ENCODE measurements at places on chromosomes 16 and 17.

- no peak for DNase-seq
Observed at GRCh38 chr16:57993438-57993837, 7.0 kb downstream of the ZNF319 start.

DNA sequence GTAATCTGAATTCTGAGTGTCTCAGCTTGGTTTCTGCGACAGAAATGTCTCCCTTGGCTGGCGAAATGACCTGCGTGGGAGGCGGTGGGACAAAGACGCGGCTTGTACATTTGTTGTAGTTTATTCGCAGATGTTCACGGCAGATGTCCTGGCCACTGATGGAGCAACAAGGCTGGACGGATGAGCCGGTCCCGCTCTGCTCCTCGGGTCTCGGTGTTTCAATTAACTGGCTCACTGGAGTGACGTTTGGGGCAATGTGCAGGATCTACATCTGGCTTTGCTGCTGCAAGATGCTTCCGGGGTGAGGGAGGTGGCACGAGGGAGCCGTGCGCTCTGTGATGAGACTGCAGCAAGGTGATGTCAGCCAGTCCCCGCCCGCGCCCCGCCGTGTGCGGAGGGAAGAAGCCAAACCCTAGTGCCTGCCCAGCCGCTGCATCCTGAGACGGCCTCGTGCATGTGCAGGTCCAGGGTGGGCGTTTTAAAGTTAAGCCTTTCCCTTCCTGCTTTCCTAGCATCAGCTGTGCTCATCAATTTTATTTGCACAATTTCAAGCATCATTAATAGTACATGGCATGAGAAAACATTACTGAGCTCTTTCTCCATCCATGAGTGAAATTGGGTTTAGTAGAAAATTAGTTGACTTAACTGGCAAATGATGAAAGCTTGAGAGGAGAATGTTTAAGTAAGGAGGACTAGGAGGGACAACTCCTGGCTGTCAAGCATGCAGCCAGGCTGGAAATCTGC is 44.4 kb downstream of the MGAT5B start:
- DNase-seq: no peak

DNA sequence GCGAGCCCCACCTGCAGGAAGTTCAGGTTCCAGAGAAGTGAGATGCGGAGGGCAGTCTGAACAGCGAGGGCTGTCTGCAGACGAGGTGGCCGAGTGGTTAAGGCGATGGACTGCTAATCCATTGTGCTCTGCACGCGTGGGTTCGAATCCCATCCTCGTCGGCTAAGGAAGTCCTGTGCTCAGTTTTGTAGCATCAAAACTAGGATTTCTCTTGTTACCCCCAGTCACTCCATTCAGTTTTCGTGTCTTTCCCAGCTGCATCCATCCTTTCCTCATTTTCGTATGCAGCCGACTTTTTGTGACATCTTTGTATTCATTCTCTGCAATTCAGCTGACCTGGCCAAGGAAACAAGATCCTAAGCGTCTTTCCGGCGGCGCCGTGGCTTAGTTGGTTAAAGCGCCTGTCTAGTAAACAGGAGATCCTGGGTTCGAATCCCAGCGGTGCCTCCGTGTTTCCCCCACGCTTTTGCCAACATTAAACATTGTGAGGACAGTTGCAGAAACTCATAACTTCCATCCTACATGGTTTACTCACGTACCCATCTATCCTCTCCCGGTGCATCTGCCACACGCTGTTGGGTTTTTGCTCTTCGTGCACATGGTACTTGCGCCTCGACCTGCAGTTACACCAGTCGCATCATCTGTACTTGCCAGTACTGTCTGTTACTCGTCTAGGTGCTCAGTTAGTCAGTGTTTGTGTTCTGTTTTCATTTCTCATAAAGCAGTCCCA is 3.0 kb downstream of the BORCS6 start:
- DNase-seq: peak; percentile 88

- peak; percentile 21 for DNase-seq
Observed at GRCh38 chr17:2025220-2025621, at the start of gene RTN4RL1. TSS of gene RTN4RL1 (minus strand) at chr17:2025334. CDS start at chr17:2024865, 469 bp downstream.

DNA sequence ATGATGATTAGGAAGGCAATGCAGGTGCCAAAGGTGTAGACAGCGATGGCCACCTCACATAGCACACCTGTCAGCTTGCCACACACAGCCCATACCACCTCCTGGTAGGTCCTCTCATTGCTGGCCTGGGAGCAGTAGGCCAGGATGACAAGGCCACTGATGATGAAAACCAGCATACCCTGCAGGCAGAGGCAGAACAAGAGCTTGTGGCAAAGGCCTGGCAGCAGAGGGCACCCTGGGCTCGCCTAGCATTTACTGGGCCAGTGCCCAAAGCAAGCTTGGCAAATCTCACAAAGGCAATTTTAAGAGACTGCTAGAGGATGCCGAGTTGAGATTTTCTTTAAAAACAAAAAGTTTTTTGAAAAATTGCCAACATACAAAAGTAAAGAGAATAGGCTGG is 5.9 kb downstream of the SLC38A7 start:
- DNase-seq: no peak

DNA sequence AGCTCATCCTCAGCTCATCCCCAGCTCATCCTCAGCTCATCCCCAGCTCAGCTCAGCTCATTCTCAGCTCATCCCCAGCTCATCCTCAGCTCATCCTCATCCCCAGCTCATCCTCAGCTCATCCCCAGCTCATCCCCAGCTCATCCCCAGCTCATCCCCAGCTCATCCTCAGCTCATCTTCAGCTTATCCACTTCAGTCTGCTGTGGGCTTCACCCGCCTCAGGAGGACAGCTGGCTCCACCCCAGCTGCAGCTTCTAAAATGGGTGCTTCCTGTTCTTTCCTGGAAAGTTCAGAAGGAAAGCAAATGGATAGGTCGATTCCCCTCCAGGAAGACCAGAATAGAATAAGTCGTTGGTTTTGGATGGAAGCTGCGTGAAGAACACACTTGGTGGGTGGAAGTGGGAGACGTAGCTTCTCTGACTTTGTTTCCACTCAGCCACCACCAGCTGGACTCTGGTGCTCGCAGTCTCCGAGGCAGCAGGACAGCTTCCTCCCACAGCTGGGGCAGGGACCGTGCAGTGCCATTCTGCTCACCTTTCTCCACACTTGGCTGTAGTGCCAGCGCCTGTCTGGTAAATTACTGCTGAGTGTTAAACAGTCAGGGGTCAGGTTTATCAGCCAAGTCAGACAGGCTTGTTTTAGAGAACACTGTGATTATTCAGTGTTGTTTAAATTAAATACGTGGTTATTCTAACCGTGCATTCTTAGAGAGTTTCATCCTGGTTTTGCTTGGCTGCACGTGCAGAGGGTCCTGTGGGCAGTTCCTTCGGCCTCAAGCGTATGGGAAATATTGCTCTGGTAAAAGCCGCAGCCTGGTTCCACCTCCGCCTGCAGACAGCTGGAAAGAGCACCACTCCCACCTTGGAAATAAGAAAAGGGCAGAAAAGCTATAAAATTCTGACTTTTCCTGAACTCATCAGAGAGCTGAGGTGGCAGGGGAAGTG is 61.0 kb upstream of the CHMP6 start:
- DNase-seq: no peak

DNA sequence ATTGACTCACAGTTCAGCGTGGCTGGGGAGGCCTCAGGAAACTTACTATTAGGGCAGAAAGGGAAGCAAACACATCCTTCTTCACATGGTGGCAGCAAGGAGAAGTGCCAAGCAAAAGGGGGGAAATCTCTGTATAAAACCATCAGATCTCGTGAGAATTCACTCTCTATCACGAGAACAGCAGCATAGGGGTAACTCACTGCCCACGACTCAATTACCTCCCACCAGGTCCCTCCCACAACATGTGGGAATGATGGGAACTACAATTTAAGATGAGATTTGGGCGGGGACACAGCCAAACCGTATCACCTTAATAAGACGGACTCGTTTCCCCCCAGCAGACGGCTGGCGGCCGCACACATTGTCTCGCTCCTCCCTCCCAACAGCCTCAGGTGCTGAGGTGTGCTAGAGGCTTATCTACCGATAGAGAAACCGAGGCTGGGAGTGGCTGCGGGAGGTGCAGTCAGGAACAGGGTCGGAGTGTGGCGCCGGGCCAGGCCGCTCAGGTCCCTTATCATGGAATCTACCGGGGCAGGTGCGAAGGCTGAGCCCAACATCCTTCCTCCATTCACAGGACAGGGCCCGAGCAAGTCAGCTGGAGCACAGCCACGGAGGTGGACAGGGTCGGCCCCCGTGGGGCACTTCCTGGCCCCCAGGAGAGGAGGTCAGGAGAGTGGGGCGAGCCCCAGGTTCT is 4.9 kb upstream of the ZG16B start:
- no peak for DNase-seq

- no peak for DNase-seq
Observed at GRCh38 chr16:53745753-53746266, 41.9 kb downstream of the FTO start.

DNA sequence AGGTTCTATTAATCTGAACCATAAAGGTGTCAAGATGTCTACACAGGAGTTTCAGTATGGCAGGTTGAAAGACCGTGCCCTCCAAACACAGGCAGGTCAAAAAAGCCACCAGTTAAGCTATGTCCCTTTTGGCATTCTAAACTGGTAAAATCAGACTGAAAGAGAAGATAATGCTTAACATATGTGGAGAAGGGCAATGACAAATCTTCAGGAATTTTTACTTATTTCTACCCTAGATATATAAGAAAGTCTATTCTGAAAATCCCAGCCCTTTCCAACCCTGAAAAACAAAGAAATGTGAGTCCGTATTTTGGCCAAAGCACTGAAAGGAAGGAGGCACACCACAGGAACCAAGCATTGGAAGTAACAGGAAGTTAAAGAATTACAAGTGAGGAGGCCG is 16.5 kb downstream of the AP1G1 start:
- no peak for DNase-seq

GRCh38 chr16:85947230-85948137 is 48.5 kb downstream of the IRF8 start:
- DNase-seq: no peak

GRCh38 chr17:61455324-61456060 is 3.3 kb downstream of the TBX4 start:
- no peak for DNase-seq

DNA sequence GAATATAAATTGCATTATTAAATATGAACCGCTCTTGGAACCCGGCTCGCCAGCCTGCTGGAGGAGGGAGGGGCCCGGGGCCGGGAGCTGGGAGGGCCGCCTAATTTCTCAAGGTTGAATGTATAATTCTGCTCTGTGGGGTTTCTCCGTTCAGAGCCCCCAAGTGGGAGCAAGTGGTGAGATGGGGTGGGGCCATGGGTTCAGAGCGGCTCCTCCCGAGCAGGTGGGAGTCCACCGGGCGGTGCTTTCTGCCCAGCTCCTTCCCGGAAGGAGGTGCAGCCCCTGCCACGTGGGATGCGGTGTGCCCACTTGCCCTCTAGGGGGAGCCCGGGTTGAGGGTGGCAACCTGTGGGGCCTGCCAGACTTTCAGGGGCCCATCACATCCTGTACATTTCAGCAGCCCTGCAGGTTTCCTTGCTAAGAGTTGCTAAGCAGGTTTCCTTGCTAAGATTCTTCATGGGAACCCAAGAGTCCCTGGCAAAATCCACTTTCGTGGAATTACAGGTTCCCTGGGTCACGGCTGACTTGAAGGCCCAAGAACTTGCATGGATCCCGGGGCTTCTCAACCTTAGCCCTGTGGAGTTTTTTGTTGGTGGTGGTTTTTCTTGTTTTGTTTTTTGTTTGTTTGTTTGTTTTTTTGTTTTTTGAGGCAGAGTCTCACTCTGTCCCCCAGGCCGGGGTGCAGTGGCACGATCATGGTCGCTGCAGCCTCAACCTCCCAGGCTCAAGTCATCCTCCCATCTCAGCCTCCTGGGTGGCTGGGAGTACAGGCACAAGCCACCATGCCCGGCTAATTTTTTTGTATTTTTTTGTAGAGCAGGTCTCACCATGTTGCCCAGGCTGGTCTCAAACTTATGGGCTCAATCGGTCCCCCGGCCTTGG is 196.7 kb upstream of the GSE1 start:
- DNase-seq: peak; percentile 36

GRCh38 chr16:30901201-30902028 is 5.0 kb downstream of the CTF1 start:
- DNase-seq: no peak

GRCh38 chr16:83813823-83814658 is 6.3 kb downstream of the HSBP1 start:
- no peak for DNase-seq

DNA sequence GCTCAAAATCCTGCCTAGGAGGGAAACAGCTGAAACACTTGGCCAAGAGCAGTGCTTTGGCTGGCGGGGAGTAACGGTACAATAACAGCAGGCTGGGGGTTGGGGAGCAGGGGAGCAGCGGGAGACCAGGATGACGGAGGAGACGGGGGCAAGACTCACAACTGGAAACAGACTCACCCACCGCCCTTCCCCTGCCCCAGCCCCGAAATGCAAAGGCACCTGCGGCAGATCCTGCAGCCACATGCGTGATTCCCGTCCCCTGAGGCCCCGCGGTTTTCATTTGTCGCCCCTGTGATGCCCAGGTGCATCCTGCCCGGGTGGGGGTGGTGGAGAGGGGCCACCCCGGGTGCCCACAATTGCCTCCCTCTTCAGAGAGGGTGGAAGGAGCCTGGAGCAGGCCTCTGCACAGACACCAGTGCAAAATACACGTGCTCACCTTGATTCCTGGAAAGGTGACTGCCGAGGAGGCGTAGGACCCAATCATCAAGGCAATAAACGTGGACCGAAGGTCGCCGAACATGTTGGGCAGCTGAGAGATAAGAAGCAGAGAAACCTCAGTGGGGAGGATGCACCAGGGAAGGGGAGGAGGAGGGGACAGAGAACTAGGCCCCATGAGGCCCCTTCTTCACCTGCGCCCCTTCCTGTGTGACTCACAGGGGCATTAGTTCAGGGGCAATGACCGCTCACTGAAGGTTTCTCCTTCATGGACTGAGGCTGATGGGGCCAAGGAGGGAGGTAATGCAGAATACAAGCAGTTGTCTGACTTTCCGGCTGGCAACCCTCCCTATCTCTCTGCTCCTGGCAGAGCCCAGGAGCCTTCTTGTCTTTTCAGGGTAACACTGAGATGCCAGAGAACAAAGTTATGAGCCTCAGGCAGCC is 30.4 kb upstream of the PITPNA start:
- no peak for DNase-seq

GRCh38 chr16:15822957-15823356 is 33.9 kb downstream of the MYH11 start:
- no peak for DNase-seq

GRCh38 chr16:89407925-89408300 is 82.4 kb downstream of the ANKRD11 start:
- no peak for DNase-seq

DNA sequence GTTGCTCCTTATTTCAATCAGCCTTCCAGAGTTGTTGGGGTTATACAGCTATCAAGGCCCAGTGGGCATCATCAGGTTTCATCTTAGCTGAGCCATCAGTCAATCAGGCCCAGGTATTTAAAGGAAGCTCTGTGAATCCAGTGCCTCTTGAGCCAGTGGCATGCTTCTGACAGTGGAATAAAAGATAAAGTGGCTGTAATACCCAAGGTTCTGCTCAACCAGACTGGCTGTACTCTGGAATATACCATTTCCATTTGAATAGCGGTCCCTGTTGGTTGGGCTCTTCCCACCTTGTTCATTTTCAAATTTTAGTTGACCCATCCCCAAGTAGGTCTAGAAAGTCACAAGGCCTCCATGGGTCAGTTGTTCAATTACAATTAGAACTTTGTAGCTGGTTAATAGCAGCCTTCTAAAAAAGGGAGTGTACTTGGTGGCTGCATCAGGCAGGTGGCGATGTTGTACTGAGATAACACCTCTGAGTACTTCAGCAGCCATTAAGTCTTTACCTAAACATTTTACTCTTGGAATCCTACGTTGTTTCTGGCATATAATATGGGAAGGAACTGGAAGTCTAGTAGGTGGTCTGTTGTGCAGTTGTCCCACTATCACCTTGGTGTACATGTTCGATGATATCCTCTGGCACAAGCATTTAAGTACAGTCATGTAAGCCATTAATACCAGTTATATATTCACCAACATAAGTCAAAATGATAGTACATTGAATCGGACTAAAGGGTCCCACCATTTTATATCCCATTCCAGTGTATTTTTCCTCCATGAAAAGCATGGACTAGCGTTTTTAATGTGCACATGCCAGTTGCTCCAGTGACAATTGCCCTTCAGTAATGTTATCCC is 294.1 kb downstream of the BCAS3 start:
- peak; percentile 4 for DNase-seq

Data from activated naive CD4-positive, alpha-beta T cell (primary cell).